ENCODE measurements at places on chromosomes 5 and 9.

GRCh38 chr9:104092875-104093600 is 1.1 kb upstream of the SMC2 start:
- DNase-seq = no peak

- no peak for DNase-seq
Observed at GRCh38 chr9:103474156-103474555, 479.0 kb downstream of the CYLC2 start.

DNA sequence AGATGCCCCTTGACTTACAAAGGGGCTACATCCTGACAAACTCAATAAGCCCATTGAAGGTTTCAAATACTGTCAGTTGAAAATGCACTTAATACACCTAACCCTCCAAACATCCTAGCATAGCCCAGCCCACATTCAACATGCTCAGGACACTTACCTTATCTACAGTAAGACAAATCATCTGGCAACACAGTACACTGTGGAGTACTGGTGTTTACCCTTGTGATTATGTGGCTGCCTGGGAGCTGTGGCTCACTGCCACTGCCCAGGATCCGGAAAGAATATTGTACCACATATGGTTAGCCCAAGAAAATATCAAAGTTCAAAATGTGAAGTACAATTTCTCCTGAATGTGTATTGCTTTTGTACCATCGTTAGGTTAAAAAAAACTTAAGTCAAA is 562.2 kb downstream of the HTR1A start:
- DNase-seq = no peak

DNA sequence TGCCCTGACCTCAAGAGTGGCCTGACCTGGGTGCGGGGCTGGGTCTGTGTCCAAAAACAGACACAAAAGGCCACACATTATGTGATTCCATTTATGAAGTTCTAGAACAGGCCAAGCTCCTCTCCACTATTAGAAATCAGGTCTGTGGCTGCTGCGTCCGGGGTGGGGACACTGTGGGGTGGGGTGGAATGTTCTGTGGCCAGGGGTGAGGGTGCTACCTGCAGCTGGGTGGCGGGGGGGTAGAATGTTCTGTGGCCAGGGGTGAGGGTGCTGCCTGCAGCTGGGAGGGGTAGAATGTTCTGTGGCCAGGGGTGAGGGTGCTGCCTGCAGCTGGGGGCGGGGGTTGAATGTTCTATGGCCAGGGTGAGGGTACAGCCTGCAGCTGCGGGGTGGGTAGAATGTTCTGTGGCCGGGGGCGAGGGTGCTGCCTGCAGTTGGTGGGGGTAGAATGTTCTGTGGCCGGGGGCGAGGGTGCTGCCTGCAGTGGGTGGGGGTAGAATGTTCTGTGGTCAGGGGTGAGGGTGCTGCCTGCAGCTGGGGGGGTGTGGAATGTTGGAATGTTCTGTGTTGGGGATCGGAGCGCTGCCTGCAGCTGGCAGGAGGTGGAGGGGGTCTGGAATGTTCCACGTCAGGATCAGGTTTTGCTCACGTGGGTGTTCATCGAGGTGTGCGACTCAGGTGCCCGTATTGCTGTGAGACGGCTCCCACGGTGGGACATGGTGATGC is 8.3 kb downstream of the LCN12 start:
- DNase-seq = no peak

- peak; percentile 83 for DNase-seq
Observed at GRCh38 chr9:113219969-113220368, 1.1 kb downstream of the FKBP15 start.

DNA sequence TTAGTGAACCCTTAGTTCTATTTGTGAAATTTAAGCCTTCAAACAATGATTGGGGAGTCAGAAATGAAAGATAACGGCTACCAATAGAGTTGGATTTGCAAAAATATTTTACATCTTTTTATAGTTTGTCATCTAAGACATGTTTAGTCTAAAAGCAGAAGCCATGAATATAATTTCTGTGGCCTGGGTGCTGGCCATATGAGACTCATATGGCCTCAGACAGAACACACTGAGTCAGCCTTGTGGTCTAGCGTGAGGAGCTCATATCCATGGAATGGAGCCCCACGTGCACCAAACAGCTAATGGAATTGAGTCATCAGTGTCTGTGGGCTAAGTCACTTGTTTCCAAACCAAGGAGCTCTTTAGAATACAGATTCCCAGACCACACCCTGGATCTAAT is 240.7 kb upstream of the NREP start:
- no peak for DNase-seq

GRCh38 chr5:13412040-13412595 is 532.4 kb downstream of the DNAH5 start:
- DNase-seq = no peak

GRCh38 chr5:137939331-137939730 is 50.1 kb downstream of the PKD2L2 start:
- peak; percentile 15 for DNase-seq
